ENCODE measurements at places on chromosomes 13 and 19.

DNA sequence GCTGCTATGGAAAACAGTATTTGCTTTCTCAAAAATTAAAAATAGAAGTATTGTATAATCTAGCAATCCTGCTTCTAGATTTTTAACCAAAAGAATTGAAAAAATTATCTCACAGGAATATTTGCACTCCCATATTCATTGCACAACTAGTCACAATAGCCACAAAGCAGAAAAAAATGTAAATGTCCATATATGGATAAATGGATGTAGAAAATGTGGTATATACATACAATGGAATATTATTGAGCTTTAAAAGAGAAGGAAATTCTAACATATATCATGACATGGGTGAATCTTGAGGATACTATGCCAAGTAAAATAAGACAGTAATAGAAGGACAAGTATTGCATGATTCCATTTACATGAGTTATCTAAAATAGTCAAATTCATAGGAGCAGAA lies 2753.0 kb downstream of the PCDH9 start:
- no peak for DNase-seq

DNA sequence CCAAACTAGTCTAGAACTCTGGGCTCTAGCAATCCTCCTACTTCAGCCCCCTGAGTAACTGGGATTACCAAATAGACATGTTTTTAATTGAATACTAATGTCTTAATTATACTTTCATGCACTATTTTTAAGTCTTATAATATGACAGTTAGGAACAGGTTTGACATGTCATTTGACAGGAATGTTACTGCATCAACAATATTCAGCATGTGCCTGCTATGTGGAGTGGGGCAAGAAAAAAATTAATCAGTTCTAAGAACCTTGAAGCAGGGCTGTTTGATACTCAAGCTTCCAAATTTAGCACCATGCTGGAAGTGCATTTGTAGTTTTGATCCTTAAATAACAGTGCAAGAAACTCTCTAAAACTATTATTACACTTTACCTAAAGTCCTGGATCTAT lies 265.3 kb downstream of the MZT1 start:
- DNase-seq: no peak

- DNase-seq: no peak
Measured at GRCh38 chr13:39811696-39812095, 156.2 kb downstream of the COG6 start.

DNA sequence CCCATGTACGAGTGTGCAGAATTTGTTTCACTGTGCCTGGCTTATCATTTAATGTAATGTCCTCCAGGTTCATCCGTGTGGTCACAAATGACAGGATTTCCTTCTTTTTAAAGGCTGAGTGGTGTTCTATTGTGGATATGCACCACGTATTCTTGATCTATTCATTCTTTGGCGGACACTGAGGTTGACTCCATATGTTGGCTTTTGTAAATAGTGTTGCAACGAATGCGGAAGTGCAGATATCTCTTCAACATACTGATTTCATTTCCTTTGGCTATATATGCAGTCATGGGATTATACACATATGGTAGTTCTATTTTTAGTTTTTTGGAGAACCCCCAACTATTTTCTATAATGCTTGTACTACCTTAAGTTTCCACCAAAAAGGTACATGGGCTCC lies 13.0 kb downstream of the OR7A5 start:
- DNase-seq: no peak

DNA sequence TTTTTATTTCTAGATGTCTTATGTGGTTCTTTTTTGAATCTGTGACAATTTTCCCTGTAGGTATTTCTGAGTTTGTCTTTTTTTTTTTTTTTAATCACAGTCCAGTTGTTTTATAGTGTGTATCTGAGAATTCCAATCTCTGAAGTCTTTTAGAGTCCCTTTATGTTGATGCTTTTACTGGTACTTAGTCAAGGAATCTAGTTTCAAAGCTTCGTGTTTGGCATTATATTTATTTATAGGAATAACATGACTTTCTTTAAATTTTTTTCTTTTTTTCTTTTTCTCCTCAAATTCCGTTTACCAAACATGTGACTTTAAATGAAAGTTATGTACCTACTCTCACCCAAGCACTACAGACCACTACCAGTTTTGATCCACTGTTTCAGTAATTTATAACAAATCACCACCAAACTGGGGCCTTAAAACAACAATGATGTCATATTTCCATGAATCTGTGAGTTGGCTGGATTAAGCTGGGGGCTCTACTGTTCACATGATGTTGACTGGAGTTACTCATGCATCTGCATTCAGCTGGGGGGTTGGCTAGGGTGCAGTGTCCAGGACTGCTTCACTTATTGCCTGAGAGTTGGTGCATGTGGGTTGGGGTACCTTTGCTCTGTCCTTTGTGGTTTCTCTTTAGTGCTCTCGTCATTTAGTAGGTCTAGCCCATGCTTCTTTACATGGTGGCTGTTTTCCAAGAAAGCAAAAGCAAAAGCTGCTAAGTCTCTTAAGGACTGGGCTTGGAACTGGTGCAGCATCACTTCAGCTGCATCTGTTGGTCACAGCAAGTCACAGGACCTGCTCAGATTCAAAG lies 22.3 kb downstream of the KCTD4 start:
- no peak for DNase-seq

DNA sequence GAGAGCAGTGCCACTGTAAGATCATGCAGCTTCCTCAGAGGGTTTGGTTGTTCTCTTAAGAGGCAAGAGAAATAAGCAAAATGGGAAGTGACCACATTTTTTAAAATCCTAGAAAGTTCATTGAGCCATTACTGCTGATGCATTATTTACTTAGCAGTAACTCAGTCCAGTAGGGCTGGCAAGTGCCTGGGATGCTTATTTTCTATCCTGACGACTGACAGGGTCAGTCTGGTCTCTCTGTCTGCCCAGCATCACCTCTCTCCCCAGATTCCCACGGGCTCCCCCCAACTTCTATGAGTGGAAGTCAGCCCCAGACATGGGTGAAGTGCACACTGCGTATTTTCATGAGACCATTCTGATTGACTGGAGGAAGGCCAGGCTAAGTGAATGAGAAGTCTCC lies 10.4 kb downstream of the SHISA2 start:
- no peak for DNase-seq

- DNase-seq: no peak
Measured at GRCh38 chr13:111943229-111943795, 123.6 kb upstream of the SOX1 start.

DNA sequence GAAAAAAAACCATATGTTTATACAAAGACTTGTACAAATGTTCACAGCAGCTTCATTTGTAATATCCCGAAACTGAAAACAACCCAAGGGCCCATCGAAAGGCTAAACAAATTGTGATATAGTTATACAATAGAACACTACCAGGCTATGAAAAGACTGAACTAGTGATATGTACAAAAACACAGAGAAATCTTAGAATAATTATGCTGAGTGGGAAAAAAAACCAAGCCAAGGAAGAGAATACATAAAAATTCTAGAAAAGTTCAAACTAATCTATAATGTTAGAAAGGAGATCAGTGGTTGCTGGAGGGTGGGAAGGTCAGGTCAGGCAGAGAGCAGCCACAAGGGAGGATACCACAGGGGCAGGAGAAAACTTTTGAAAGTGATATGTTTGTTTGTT lies 7.8 kb downstream of the PABPC3 start:
- DNase-seq: no peak

DNA sequence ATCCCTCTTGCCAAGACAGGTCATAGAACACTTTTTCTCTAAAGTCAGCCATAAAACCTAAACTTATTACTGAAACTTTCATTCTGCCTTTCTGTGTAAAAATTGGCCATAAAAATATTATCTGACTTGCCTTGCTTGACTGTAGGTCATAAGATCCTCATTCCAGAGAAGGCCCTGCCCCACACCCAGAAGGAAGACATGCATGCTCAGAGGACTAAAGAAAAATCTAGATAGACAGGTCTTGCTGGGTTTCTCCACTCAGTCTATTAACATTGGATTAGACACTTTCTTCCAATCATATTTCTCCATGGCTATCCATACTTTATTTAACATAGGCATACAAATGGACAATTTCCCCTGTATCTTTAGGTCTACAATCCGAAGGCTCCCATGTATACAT lies 1066.5 kb downstream of the SLITRK1 start:
- no peak for DNase-seq

- peak; percentile 71 for DNase-seq
Measured at GRCh38 chr19:48330012-48330681, 4.8 kb downstream of the EMP3 start.

GRCh38 chr13:48018637-48019036 lies 17.6 kb upstream of the SUCLA2 start:
- DNase-seq: no peak

DNA sequence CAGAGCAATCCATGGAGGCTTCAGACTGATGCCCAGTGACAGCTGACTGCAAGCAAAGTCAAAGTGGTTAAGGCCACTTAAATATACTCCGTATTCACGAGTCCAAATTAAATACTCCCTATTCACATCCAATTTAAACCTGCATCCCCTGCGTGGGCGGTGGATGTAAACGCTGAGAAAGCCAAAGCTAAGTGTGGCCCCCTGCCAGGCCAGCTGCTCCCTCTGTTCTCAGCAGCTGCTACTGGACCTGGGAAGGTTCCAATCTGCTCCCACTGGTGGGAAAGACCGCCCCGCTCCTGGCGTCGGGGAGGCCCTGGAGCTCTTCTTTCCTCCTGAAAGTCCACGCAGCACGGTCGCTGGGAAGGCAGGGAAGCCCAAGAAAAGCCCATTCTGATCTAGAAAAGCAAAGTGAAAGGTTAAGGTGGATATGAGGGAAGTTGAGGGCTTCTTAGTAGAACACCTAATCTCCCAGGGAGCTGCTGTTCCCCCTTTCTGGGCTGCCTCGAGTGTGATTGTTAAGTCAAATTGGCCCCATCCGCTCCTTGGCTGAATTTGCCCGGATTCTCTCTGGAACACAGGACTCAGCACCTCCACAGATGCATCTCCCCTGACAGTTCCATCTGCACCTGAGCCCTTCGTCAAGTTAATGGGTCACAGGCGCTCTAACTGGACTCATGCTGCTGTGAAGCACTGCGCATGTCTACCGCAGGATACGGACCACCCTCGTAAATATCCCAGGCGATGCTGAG lies 205.5 kb downstream of the USP12 start:
- peak; percentile 81 for DNase-seq

DNA sequence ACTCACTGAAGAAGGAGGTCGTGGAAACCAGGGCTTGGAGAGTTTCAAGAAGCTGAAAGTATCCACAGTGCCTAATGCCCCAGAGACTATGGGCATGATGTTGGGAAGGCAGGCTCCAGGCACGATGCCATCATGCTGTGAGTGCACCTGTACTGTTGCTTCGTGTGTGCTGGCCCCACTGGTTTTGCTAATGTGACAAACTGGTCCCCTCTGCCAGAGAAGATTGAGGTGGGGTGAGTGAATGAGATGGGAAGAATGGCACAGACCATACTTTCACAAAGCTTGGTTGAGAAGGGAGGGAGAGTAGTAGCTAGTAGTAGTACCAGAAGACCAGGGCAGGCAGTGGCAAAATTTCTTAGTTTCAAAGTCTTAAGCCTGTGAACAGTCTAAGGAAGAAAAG lies 19.0 kb upstream of the POP4 start:
- DNase-seq: no peak

GRCh38 chr13:50065712-50066111 lies 50.5 kb downstream of the KCNRG start:
- no peak for DNase-seq

DNA sequence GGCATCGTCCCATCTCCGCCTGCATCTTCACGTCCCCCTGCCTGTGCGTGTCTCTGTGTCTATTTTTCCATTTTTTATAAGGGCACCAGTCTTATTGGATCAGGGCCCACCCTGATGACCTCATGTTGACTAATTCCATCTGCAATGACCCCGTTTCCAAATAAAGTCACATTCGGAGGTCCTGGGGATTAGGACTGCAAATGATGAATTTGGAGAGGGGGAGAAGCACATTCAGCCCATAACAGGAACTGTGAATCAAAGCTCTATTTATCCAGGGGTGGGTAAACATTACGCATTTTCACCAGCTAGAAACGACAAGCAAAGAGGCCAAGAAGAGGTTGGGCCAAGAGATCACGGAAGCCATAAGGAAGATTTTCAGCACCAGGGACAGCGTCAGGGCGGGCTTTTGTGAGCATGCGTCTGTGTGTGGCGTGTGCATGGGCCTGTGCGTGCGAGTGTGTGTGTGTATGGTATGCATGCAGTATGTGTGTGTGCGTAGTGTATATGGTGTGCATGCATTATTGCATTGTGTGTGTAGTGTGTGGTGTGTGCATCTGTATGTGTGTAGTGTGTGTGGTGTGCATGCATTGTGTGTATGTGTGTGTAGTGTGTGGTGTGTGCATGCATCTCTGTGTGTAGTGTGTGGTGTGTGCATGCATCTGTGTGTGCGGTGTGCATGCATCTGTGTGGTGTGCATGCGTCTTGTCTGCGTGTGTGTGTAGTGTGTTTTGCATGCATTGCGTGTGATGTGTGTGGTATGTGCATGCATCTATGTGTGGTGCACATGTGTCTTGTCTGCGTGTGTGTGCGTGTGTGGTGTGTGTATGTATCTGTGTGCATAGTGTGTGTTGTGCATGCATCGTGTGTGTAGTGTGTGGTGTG lies 19.6 kb downstream of the CELF5 start:
- no peak for DNase-seq

DNA sequence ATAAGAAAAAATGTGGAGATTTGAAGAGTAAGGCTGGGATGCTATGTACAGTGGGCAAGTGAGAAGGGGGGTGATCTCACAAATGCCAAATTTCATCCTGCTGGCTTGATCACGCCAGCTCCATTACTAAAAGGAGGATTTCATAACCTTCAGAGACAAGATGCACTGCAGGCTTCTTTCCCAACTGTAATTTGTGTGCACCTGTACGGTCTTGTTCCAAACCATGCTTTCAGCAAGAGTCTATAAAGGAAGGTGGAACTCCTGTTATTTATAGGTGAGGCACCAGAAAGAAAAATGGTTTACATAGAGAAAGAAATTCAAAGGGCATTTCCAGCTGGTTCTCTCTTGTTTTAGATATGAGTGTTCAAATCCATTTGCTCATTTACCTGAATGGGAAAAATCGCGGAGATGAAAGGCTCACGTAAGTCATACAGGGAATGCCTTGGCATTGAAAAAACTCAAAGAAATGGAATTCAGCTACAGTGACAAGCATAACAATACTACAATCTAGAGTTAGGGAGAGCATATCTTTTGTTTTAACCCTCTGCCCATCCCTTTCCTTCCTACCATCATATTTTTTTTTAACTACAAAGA lies 13.3 kb downstream of the EFNB2 start:
- DNase-seq: no peak

Measured in left ventricle myocardium inferior (tissue), 1 donor.